ENCODE measurements at places on chromosomes 1 and 21.

DNA sequence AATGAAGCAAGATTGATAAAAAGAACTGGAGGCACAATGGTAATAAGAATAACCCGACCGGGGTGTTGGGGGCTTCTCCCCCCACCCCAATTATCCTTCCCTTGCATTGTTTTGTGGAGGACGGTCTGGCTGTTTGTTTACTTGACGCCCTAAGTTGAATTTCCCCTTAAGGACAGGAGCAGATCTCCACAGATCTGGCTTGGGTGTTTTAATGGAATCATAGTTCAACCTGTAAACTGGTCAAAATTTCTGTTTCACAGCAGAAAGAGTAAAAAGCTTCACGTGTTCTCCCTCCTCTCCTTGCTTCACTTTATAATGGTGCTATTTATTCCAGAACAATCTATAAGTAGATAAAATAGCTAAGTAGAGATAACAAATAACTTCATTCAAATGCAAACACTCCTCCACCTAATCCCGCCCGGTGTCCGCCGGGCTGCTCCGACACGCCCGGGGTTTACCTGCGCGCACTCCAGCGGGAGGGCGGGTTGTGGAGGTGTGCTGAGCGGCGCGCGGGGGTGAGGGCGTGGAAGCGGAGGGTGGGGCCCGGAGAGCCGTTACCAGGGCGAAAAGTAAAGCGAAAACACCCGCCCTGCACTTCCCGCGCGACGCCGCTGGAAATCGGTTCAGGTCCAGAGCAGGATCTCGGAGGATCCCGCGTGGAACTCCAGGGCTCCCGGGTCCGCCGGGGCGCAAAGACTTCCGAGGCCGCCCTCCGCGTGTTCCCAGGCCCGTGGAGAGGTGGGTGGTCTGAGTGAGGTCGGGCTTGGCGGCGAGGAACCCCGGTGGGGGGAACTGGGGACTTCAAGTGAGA lies 2.0 kb upstream of the ATF3 start:
- no peak for DNase-seq

- DNase-seq, result no peak
Measured at GRCh38 chr21:14825514-14825974, 239.3 kb downstream of the NRIP1 start.

GRCh38 chr1:77768006-77768405 lies 8.4 kb upstream of the USP33 start:
- no peak for DNase-seq

GRCh38 chr1:107926436-107927080 lies 38.4 kb downstream of the VAV3 start:
- DNase-seq, result no peak

DNA sequence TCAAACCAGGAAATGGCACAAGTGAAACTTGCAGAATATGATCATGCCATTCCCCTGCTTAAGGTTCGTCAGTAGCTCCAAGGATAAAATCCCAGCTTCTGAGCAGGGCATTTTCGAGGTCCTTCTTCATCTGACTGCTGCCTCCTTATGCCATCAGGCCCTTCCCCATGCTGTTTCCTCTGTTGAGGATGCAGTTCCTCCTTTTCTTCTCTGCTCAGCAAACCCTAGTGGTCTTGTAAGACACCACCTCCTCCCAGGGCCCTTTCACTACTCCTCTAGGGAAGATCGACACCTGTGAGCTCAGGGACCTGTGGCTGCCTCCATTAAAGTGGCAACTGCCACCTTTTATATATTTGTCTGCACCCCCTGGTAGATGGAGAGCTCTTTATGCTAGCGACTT lies 62.1 kb upstream of the JUN start:
- DNase-seq, result no peak

- no peak for DNase-seq
Measured at GRCh38 chr1:4512636-4513035, 141.8 kb upstream of the AJAP1 start.

- no peak for DNase-seq
Measured at GRCh38 chr1:244154508-244154871, 103.4 kb downstream of the ZBTB18 start.

- DNase-seq, result no peak
Measured at GRCh38 chr1:153119491-153119971, 6.2 kb upstream of the SPRR2F start.

GRCh38 chr1:217620814-217621213 lies 10.1 kb downstream of the GPATCH2 start:
- DNase-seq, result no peak

DNA sequence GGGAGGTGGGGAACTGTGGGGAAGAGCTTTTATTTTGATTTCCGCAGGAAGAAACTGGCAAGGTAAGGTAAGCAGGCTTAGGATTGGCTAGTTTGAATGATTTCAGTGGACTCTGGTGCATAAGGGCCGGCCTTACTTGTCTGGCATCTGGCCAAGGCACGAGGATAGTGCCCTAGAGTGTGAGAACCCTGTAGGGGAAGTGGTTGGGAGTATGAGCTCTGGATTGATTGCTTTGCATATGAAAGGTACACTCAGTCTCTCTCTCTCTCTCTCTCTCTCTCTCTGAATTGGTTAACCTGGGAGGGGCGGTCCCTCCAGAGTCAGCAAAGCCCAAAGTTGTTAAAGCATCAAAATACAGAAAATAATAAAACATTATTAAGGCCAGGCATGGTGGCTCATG lies 463.0 kb downstream of the SIPA1L2 start:
- DNase-seq, result no peak

DNA sequence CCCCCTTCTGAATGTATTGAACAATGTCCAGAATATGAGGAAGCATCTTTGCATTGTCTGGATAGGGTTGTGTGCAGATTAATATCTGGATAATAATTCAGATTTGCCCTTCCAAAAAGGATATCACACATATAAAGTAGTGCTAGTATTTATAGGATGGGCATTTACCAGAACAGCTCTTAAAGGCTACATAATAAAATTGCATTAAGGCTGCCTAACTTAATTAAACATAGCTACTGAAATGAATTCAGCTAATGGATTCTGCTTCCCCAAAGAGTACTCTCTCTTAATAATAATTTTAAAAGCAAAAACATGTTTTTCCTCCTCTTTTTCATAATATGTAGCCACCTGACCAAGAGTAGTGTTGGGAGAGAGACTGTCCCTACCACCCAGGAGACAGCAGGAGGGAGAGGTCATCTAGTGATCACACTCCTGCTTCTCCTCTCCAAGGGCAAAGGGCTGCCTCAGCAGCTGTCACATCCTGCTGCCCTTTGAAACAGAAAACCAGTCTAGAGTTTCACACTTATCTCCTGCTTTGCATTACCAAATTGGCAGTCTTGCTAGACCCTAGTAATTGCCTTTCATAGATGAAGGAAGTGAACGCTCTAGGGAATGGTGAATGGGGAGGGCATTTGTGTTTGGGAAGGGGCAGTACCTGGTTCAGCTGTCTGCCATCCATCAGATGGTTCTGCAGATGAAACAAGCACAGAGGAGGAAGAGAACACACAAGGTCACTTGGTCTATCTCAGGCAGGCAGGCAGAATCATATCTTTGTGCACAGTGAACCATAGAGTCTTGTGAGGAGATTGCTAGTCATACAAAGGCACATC lies 29.3 kb upstream of the DDAH1 start:
- no peak for DNase-seq

- no peak for DNase-seq
Measured at GRCh38 chr1:14873677-14874076, 275.2 kb downstream of the KAZN start.

DNA sequence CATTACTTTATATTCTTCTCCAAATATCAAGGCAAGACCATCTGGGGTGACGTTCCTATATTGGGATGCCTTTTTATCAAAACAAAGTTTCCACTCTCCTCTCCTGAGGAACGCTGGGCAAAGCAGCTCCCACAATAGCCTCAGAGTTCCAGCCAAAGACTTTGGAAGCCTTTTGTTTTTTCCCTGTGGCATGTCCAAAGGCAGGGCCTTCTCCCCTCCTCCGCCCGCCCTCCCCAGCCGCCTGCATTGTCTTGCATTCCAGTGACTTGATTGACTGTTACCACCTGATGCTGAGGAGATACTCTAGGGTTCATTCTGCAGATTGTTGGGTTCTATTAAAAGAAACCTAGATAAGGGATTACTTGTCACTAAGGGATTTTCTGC lies 43.5 kb downstream of the PROX1 start:
- no peak for DNase-seq

- no peak for DNase-seq
Measured at GRCh38 chr1:245575710-245576109, 420.9 kb downstream of the KIF26B start.

GRCh38 chr1:96772972-96773371 lies 51.4 kb downstream of the PTBP2 start:
- DNase-seq, result no peak

GRCh38 chr1:57162607-57163261 lies 196.9 kb upstream of the C8B start:
- no peak for DNase-seq

DNA sequence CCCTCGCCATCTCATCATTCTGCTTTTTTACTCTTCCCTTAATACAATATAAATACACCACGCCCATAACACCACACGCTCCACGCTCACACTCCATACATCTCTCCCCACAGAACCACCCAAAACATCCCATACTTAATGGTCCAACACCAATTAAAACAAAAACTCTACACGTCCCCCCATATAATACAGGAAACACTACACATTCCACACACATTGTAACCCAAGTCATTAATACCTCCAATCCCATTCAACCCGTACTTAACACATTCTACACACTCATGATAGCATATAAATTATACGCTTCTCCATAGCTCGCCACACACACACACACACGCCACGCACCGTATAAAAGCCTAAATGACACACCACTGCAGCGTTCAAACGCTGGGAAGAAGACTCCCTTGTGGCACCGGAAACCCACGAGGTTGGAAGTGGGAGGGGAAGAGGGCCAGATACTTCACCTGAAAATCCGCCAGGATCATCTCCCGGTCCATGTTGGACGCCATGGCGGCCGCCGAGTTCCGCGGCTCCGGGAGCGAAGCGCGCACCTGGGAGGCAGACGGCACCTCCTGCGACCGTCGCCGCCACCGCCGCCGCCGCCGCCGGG lies 659 bp downstream of the FAF1 start:
- no peak for DNase-seq

- no peak for DNase-seq
Measured at GRCh38 chr1:175976865-175977642, 230.0 kb downstream of the COP1 start.
